Vagina (tissue), 2 donors: ENCODE measurements at places on chromosomes 7 and 10.
A peak's percentile ranks its signal among the peaks of the same experiment; 100 is the strongest.

- no peak overlapping the region for H3K4me3 ChIP-seq
- no peaks in the 10 kb centered on the region for H3K27me3 ChIP-seq
- no peaks in the 10 kb centered on the region for H3K4me1 ChIP-seq
- H3K36me3 ChIP-seq: no peaks in the 10 kb centered on the region
- H3K27ac ChIP-seq: no peak overlapping the region
- no peak for DNase-seq
Observed at GRCh38 chr7:98369726-98370125, 31.2 kb downstream of the BAIAP2L1 start.

GRCh38 chr10:119104654-119105015, 722 bp downstream of the DENND10 start:
- H3K27ac ChIP-seq: peak overlapping the region; percentile 87
- H3K4me3 ChIP-seq: peak overlapping the region; percentile 81
- H3K36me3 ChIP-seq: no peaks in the 10 kb centered on the region
- no peak for DNase-seq

DNA sequence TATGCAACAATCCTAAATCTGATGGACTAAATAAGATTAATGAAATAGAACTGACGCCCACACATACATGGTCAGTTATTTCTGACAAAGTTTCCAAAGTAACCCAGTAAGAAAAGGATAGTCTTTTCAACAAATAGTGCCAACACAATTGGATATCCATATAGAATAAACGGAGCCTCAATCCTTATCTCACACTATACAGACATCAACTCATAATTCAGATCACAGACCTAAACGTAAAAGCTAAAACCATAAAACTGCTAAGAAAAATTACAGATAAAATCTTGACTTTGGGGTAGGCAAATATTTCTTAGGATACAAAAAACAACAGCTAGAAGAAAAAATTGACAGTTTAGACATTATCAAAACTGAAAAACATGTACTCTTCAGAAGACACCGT, 8.5 kb downstream of the CACUL1 start:
- no peaks in the 10 kb centered on the region for H3K36me3 ChIP-seq
- no peak overlapping the region for H3K27ac ChIP-seq
- no peak overlapping the region for H3K4me3 ChIP-seq
- no peak for DNase-seq

DNA sequence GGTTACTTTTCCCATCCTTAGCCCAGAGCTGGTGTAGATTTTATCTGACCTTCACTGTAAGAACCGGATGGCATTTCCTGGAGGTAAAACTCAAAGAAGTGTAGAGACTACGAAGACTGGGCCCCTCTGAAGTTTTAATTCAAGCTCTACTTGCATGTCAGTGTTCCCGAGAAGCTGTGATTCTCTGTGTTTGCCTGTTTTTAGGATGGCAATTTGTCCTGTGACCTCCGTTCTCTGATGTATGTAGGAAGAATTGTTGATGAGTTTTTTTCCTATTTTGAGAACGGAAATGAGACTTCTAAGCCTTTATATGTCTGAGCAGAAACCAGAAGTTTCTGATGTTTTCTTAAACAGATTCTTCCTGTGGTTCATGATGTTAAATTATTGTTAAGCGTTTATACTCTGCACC, 94.1 kb downstream of the CDCA7L start:
- H3K27me3 ChIP-seq: no peaks in the 10 kb centered on the region
- no peaks in the 10 kb centered on the region for H3K4me1 ChIP-seq
- H3K27ac ChIP-seq: no peak overlapping the region
- DNase-seq: no peak
- no peak overlapping the region for H3K4me3 ChIP-seq
- H3K36me3 ChIP-seq: no peaks in the 10 kb centered on the region
